ENCODE measurements at places on chromosomes 2 and 18.
A peak's percentile ranks its signal among the peaks of the same experiment; 100 is the strongest.

- peak; percentile 83 for DNase-seq
Observed at GRCh38 chr2:62586981-62587380, 81.0 kb upstream of the TMEM17 start.

GRCh38 chr2:45889053-45889452 is 237.6 kb downstream of the PRKCE start:
- DNase-seq: peak; percentile 74

- peak; percentile 95 for DNase-seq
Observed at GRCh38 chr2:85437488-85438200, 19.1 kb downstream of the SH2D6 start.

DNA sequence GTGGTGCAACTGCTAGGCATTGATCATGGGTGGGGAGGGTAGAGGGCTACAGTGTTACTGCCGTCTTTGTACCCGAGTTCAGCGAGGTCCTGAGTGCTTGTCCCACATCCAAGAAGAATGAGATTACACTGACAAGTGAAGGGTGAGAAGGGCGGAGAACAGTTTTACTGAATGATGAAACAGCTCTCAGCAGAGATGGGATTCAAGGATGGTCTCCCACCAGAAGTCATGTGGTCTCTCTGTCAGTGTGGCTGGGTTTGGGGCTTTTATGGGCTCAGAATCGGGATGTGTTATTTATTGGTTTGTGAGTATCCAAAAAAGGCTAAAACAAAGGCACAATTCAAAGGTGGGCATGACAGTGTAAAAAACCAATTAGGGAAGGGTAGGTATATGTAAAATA is 10.8 kb upstream of the ASB1 start:
- DNase-seq: no peak

- no peak for DNase-seq
Observed at GRCh38 chr2:176746411-176746810, 466.2 kb upstream of the HNRNPA3 start.

- DNase-seq: no peak
Observed at GRCh38 chr2:85741833-85742455, 11.8 kb upstream of the ATOH8 start.

GRCh38 chr2:192126426-192126825 is 68.3 kb downstream of the TMEFF2 start:
- DNase-seq: no peak

- DNase-seq: no peak
Observed at GRCh38 chr2:67456428-67456827, 59.3 kb downstream of the ETAA1 start.

Measured in hematopoietic multipotent progenitor cell treated with erythropoietin and hydrocortisone succinate and interleukin-3 and kit ligand, for 4 days (in vitro differentiated cells).